ENCODE measurements at places on chromosomes 12 and 14. TPM values are rescaled to one million over a fixed set of nuclear protein-coding genes. Genes with fewer than 3 reads are reported as not detected.

- no peaks in the 10 kb centered on the region for H3K36me3 ChIP-seq
- no peaks in the 10 kb centered on the region for H3K4me1 ChIP-seq
- DNase-seq = no peak
- no peak overlapping the region for H3K27ac ChIP-seq
These were observed 58.9 kb upstream of the SRRM4 start for GRCh38 chr12:118922405-118922804.

DNA sequence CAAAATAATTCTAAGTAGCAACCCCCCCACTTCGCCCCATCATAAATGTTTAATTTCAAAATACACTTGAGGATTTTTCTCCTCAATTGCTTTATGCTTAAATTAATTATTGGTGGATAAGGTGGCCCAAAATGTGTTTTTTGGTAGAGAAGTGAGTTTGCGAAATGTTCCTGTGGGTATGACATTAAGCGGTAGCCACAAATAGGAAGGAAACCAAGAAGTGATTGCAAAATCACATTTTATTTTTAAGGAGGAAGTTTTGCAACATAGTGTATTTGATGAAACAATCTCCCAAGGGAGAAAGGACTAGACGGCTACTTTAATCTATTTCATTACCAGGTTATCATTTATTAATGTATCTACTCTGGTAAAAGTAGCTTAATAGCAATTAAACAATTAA lies 25.5 kb downstream of the SLC25A3 start:
- H3K4me3 ChIP-seq = no peak overlapping the region
- DNase-seq = no peak
- no peaks in the 10 kb centered on the region for H3K36me3 ChIP-seq
- H3K27ac ChIP-seq = no peak overlapping the region

GRCh38 chr14:92252323-92252722 lies 70.6 kb upstream of the SLC24A4 start:
- H3K4me3 ChIP-seq = no peak overlapping the region
- no peak for DNase-seq
- no peak overlapping the region for H3K27ac ChIP-seq
- H3K36me3 ChIP-seq = no peaks in the 10 kb centered on the region

DNA sequence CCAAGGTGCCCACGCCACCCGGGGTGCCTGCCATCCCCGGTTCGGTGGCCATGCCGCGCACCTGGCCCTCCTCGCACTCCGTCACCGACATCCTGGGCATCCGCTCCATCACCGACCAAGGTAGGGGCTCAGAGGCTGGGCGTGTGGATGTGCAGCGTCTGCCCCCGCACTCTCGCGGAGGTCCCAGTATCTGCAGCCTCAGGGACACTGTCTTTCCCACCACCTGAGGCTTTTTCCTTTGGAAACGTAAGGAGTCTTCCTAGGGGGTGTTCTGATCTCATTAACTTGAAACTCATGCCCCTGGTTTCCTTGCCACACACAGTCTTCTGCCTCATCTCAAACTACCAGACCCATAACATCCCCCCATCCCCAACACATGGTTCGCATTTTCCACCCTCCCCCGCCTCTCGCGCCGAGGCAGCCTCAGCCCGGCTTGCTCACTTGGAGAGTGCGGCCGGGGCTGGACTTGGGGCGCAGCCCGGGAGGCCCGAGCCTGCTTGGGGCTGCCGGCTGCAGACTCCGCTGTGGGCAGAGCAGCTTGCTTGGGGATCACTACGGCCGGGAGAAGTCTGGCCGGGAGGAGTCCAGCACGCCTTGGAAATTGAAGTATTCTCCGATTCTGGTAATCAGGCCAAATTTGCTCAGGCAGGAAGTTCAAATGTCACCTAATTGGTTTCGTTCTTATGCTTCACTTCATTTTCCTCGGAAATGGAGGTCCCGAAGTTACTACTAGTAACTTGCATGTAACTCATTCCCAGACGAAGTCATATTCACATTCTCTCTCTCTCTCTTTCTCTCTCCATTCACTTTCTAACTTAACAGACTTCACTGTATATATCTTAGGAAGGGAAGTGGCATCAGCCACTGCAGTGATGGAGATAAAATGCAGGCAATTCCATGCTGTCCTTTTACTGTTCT lies 2.0 kb downstream of the PAX9 start:
- no peaks in the 10 kb centered on the region for H3K4me1 ChIP-seq
- no peak overlapping the region for H3K27ac ChIP-seq
- H3K36me3 ChIP-seq = no peaks in the 10 kb centered on the region
- peaks cover 3% of the 10 kb centered on the region for H3K27me3 ChIP-seq
- no peak for DNase-seq

- H3K36me3 ChIP-seq = no peaks in the 10 kb centered on the region
- no peaks in the 10 kb centered on the region for H3K4me1 ChIP-seq
- H3K27ac ChIP-seq = no peak overlapping the region
- H3K4me3 ChIP-seq = no peak overlapping the region
These were observed 33.5 kb downstream of the TSHR start for GRCh38 chr14:80988735-80989429.

Gene SYCP3
- total RNA-seq = 0.48 TPM

Gene APOF
- not detected for total RNA-seq

Gene RD3L
- not detected for total RNA-seq

Gene POTEG
- total RNA-seq = not detected

Gene CCNT1
- total RNA-seq = 42.0 TPM

Measured in aorta (tissue), 5 donors.